ENCODE measurements at places on chromosomes 6 and 20.

DNA sequence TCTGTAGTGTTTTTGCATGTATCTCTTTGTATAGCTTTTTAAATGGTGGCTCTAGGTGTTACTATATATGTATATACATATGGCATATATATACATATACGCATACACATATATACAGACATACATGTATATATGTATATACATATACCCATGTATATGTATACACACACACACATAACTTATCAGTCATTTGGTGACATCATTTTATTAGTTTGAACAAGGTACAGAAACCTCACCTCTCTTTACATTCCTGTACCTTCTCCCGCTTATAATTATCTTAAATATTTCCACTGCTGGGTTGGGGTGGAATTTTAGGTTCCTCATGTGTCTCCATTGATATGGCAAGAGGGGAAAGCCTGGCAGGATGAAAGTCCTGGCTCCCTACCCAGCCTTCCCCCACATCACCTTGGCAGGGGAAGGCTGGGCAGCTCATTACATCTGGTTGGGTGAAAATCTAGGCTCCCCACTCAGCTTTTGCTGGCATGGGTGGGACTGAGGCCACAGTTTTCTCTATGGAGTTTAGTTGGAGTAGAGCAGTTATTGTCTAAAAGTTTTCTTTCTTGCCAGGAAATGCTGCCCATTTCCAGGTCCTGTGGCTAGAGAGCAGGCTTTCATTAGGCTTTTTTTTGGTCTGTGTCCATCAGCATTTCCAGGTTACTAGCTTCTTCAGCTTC is 7.6 kb downstream of the GLO1 start:
- DNase-seq = no peak

- no peak for DNase-seq
Observed at GRCh38 chr6:63516186-63516944, 55.9 kb upstream of the LOC128125822 start.

GRCh38 chr20:37218441-37218840 is 39.1 kb upstream of the MROH8 start:
- no peak for DNase-seq

DNA sequence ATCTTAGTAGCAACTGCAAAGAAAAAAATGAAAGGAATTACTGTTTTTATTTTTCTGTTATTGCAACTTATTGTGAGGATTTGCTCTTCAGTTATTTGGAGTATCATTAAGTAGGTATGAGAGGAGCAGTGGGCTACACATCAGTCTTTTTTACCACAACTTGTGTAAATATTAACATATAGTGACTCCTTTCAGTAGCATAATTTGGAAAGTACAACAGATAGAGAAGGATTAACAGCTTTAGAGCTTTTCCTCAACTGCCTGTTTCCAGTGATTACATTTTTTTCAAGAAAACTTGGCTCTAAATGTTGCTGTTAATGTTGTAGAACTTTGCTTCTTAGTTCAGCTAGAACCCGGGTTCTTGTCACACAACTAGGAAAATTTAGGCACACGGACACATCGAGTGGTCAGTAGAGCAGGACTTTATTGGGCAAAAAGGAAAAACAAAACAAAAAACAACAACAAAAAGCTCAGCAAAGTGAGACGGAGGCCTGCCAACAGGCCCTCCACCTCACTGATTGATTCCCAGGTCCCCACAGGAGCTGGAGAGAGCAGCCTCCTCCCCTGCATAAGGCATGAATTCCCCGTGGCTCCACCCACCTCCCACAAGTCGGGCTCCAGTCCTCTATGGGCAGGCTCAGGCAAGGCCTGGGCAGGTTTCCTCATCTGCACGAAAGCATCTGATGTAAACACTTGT is 75.1 kb downstream of the ADGRG6 start:
- DNase-seq = no peak

GRCh38 chr6:166655251-166655650 is 28.2 kb upstream of the RPS6KA2 start:
- no peak for DNase-seq

Measured in GM03348 (cell line).